ENCODE measurements at places on chromosomes 7 and 10. TPM values are rescaled to one million over a fixed set of nuclear protein-coding genes. Genes with fewer than 3 reads are reported as not detected.

GRCh38 chr10:103476046-103476768 is 2.8 kb downstream of the CALHM3 start:
- peak; percentile 17 for DNase-seq

The ERVW-1 gene
- total RNA-seq: not detected

The DPYSL4 gene
- 18.4 TPM for total RNA-seq

DNA sequence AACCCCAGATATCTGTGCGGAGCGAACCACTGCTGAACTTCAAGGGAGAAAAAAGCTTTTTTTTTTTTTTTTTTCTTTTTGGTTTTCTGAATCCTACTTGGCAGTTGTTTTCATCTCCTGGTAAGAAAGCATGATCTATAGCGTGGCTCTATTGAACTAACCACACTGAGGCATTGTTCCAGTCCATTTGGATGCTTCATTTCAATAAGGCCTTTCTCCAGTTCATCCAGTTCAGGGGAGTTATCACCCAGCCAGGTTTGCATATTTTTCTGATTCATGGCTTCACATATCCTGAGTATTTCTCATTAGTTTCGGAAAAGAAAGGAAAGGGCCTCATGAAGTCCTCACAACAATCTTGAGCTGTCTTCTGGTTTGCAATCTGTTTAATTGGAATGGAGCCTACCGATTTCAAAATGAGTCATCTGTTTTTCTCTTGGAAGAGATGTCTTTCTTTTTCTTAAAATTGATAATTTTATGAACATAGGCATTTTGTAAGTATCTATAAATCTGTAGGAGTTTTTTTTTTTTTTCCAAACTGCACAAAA is 93.1 kb upstream of the STEAP4 start:
- DNase-seq: no peak

DNA sequence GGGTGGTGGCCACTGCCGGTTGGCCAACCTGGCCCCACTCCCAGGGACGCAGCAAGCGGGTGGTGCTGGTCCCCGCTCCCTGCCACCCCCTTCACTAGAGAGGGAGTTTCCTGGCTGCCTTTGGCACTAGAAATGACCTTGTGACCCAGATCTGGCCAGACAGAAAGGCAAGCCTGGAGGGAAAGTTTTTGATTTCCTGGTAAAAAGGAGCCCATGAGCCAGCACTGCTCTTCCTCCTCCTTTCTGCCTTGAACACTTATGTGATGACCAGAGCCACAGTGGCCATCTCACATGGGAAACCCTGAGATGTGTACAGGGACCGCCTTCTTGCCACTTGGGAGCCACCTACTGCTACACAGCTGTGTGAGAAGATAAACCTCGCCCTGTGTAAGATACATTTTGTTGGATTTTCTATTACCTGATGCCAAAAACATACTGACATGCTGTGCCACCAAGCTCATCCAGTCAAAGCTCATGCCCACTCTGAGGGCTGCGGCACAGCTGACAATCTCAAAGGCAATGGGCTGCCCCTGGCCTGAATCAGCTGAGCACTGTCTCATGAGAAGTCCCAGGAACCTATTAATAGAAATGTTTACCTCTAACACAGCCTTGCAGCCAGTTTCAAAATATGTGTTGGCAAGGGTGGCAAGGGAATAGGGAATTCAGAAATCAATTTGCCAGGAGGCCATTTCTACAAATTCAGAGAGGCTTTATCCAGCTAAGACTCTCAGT is 94.0 kb downstream of the CYTH3 start:
- no peak for DNase-seq

The TAS2R41 gene
- not detected for total RNA-seq

The TRIM50 gene
- total RNA-seq: not detected

All from A172 (cell line).